CD4-positive, alpha-beta T cell treated with Interleukin-6 for 4 hours (primary cell): ENCODE measurements at places on chromosomes 5 and 9.

DNA sequence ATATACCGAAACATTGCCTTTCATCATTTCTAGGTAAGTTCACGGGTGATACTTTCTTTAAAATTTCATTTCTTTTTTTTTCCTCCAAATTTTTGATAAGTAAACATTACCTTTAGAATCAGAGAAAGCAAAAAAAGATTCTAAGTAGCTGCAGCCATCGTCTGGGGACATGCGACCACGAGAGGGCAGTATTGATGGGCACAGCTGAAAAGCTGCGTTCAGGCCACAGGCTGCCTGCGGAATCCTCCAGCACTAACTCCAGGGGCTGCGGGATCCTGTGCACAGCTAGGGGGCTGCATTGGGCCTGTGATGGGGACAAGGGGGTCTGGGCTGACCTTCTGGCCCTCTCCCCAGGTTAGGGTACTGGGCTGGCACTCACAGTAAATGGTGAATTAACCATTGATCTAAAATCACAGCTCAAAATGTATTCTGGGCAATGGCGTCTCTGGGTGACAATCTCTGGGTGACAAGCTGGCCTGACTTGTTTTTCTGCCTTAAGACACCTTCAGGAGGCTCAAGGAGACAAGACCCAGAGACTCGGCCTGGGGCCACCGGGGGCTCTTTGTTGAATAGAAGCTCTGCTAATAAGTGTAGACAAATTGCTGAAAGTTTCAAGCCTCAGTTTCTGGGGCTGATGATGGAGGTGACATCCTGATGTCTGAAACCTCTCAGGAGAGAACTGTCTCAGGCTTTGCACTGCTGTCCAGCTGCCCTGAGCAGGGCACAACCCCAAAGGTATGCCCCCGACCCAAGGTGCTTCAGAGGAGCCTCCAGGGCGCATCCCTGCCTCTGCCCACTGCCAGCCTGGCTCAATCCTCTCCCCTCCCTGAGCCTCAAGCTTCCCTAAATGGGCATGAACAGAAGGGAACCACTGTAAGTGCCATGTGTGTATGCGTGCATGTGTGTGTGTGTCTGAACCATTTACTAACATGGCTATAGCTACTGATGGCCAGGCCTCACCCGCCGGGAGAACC is 44.3 kb upstream of the SARDH start:
- peak; percentile 74 for DNase-seq

- DNase-seq = no peak
Measured at GRCh38 chr5:43815497-43815896, 212.5 kb downstream of the NNT start.

DNA sequence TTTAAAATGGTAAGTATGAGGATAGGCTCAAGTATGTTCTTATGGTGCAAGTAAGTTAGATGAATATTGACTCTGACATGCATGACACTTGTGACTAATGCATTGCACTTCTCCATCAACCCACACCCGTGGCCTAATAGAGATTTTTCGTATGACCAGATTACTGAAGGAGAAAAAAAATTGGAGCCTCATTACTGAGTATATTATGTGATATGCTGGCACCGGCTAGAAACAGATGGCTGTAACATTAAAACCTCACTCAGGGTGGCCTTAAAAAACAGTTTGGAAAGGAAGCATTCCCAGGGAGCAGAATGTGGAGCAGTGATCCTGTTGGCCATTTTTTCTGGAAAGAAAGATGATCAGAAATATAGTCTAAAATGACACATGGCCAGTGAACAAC is 766.4 kb downstream of the PRELID2 start:
- DNase-seq = no peak

GRCh38 chr5:140926443-140927227 is 536 bp downstream of the PCDHAC1 start:
- peak; percentile 5 for DNase-seq

- DNase-seq = no peak
Measured at GRCh38 chr5:75412111-75412990, 75.3 kb downstream of the HMGCR start.

DNA sequence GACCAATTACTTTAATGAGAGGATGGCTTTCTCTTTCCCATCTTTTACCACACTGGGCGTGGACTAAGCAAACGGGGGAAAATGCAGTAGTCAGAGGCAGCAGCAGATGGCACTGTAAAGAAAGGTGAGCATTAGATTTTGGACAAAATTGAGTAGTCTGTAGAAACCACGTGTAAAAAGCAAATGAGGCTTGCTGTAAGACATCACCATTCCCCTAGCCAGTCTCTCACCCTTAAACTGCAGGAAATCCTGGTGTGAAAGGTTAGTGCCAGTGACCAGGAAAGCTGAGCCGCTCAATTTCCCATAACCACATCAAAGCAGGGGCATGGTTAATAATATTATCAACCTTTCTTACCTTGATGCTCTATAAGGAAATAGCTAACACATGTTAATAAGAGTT is 31.8 kb downstream of the SPATA31C2 start:
- DNase-seq = no peak

DNA sequence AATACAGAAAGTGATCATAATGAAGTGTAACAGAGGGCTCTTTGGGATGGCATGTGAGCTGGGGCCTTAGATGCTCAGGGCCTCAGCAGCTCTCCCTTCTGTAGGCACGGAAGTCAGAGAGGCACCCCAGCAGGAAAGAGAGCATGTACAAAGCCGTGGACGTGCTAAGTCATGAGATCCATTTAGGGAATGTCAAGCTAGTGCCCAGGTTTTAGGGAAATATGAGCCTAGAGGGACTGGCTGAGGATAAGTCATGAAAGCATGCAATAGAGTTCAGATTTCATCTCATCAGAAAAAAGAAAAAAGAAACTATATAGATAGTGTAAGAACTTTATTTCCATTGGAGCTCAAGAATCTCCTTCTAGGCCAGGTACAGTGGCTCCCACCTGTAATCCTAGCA is 379.5 kb upstream of the KLF4 start:
- DNase-seq = no peak

- no peak for DNase-seq
Measured at GRCh38 chr5:35202319-35203111, 27.8 kb downstream of the PRLR start.

GRCh38 chr5:89342106-89342876 is 459.3 kb upstream of the MEF2C start:
- no peak for DNase-seq
